ENCODE measurements at places on chromosomes 1 and 21.

DNA sequence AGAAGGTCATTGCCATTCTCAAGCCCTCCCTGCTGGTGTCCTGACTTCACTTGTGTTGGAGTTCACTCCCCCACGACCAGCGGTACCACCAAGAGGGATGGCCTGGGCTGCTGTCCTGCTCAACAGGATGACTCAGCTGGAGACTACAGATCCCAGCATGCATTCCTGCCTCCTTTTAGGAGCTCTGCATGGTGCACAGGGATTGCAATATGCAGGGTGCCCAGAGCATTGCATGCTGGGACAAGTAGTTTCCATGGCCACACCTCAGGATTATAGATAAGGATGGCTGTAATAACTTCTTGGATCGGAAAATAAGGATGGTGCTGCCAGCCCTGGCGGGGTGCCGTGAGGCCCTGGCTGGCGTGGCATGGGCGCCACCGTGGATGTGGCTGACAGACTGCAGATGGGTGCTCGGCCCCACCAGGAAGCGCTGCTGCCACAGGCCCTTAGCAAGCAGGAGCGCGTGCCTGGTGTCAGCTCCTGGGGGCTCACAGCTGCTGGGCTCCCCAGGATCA, 150.0 kb downstream of the CASZ1 start:
- DNase-seq: peak; percentile 60

DNA sequence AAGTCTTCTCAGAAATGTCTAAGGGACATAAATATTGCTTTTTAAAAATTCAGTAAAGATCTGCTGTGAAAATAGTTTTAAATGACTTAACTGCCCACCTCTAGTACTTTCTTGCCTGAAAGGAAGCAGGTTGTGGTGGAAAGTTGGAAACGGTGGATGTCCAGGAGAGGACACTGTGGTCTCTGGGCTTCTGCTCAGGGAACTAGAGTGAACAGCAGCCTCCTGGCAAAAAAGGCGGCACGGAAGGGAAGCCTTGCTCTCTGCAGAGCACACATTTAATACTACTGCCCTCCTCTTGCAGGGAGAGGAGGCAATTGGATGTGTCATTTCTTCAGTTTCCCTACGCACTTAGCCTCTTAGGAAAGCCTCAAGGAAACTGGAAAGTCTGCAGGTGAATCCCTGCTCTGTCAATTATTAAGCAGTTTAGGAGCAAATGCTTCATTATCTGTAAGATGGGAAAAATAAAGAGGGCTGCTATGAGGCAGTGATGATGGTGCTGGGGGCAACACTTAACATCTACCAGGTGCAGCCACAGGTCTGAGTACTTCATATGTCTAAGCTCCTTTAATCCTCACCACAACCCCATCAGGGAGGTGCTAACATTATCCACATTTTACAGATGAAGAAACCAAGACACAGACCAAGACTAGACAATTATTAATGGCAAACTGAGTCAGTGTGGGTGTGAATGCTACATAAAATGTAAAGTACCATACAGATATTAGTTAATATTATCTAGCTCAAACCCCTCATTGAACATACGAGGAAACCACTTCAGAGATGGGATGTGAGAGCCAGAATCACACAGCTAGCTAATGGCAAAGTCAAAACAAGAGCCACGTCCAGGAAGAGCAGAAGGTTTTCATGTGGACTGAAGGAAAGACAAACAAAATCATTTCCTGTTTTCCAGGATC, 108.9 kb upstream of the ADAR start:
- no peak for DNase-seq

GRCh38 chr1:159214149-159214760, 9.6 kb downstream of the ACKR1 start:
- DNase-seq: peak; percentile 55

- no peak for DNase-seq
Measured at GRCh38 chr1:70061231-70061630, 144.1 kb downstream of the LRRC40 start.

DNA sequence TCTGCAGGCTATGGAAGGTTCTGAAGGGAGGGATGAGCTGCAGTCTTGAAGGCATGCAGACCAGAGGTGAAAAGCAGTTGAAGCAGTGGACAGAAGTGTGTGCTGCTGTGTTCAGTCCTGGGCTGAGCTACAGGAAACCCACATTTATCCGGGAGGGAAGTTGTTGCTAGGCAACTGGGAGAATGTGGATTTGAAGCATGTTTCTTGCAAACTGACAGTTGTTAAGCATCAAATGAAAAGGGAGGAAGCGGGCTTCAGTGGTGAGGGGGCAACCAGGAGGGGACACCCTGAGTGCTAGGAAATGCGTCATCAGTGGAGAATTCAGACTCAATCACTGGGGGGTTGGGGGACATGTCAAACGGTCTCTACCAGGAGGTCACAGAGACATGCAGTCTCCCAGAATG, 28.7 kb downstream of the ABCA4 start:
- DNase-seq: peak; percentile 45

GRCh38 chr1:234440348-234440747, 38.6 kb downstream of the TARBP1 start:
- no peak for DNase-seq

GRCh38 chr1:175604039-175604941, 139.1 kb downstream of the TNR start:
- DNase-seq: no peak

- no peak for DNase-seq
Measured at GRCh38 chr1:7292714-7293419, 478.2 kb upstream of the VAMP3 start.

GRCh38 chr1:15141935-15142539, 11.5 kb upstream of the TMEM51 start:
- DNase-seq: peak; percentile 39

DNA sequence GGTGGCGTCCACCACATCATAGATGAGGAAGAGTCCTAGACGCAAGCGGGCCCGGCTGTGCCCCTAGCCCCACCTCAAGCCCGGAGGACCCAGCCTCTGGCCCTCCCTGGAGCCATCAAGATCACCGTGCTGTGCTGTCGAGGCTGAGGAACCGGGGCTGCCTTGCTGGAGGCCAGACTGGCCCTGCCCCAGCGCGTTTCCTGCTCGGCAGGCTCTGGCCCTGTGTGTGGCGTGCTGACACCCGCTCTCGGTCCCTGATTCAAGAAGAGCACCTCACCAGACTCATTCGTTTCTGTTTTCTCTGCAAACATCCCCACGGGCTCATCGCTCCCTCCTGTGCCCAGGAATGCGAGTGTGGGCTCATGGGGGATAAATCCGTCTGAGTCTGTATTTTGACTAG, 51.1 kb downstream of the GLIS1 start:
- DNase-seq: no peak

DNA sequence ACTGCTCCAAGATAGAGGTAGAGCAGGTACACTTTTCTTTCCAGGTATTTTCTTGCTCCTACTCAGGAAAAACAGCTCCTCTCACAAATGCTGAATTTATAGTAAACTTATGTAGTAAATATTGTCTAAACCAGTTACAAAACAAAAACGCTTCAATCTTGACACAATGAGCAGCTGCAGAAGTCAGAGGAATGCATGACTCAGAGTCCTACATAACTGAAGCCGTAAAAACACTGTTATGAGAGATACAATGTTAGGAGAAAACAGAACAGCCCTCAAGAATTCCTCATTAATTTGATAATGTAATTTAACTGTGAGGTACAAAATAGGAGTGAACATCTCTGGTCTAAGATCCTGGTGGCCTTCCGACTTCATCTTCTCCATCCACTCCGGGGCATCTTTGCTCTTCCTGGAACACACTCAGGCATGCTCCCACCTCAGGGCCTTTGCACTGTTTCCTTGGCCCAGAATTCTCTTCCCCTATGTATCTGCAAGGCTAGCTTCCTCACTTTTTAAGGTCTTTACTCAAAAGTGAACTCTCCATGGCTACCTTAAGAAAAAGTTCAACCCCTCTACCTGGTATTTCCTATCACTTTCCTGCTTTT, 138.5 kb downstream of the SLC45A1 start:
- DNase-seq: peak; percentile 72

DNA sequence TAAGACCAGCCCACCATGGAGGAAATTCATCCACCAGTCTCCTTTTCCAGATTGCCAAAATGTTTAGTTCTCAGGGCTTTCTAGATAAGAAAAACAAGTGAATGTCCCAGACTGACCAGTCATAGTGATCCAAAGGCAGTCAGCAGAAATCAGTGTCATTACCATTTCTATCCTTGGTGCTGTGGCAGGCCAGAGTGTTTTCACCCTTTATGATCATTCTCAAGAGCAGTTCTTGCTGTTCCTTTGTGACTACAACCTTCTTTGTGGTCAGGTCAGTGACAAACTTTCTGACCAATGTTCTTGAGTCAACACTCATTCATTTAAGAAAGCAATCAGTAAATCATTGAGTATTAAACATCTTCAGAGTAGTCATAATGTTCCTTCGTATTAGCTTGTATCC, 7.3 kb upstream of the DHCR24 start:
- no peak for DNase-seq

GRCh38 chr1:119358636-119359035, 9.9 kb upstream of the HAO2 start:
- DNase-seq: peak; percentile 15

DNA sequence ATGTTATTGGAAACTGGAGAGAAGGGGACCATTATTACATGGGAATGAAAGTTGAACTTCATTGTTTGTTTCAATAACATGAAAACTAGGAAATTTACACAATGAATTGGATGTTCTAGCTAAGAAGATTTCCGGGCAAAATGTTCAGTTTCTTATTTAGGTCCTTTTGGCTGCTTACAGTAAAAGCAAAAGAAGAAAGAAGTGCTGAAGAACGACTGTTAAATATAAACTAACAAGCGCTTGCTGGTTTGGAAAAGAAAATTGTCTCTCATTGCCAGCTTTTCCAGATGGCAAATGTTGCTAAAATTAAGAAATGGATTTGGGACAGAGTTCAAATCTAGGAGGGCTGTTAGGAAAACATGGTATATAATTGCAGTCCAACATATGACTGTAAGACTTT, 139.6 kb downstream of the ZNF644 start:
- DNase-seq: no peak

GRCh38 chr1:154777154-154777553, 92.9 kb downstream of the KCNN3 start:
- DNase-seq: no peak

DNA sequence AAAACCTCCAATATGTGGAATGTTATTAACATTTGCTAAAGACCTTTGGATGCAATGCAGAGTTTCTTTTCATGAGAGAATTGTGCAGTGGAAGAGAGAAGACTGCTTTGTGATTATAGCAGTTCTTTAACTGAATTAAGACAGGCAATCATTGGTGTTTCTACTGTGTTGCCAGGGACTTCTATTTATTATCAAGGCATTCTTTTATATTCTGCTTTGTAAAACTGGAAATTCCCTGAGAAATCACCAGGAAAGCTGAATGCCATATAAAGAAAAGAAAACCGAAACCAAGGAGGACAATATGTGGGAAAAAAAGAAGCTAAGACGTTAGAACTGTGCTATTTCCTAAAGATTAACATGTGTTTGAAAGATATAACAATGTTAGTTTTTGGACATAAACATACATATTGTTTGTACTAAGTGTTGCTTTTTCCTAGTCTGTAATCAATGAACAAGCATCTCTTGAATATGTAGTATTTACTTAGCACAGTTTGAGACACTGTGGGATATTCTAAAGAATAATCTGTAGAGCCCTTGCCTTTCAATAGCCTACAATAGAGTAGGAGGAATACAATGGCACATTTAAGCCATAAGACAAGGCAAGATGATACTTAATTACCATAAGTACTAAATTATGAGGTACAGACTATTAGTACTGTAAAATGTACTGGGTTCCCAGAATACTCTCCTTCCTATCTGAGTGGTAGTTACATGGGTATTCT, 47.1 kb downstream of the EXTL2 start:
- peak; percentile 31 for DNase-seq

- DNase-seq: peak; percentile 59
Measured at GRCh38 chr1:186985889-186986491, 157.2 kb downstream of the PLA2G4A start.

DNA sequence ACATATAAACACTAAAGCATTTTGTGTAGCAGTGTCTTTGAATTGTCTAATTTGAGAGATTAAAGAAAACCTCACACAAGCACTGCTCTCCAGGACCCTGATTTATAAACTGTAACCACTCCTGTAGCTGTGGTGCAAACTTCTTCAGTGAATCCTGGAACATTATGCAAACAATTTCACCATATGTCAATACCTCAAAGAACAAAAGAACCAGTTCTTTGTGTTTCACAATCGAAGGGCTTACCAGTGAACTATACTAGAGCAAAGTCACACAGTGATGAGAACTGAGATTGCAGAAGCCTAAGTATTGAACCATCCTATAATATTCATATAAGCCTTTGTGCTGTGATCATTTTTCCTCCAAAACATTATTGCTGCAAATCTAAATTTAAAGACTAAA, 21.5 kb downstream of the DPH5 start:
- no peak for DNase-seq

- no peak for DNase-seq
Measured at GRCh38 chr21:39232861-39233291, 49.6 kb upstream of the PSMG1 start.

- no peak for DNase-seq
Measured at GRCh38 chr21:42523211-42523610, 9.6 kb downstream of the SLC37A1 start.

GRCh38 chr1:1137256-1138045, 21.6 kb upstream of the C1orf159 start:
- DNase-seq: no peak

DNA sequence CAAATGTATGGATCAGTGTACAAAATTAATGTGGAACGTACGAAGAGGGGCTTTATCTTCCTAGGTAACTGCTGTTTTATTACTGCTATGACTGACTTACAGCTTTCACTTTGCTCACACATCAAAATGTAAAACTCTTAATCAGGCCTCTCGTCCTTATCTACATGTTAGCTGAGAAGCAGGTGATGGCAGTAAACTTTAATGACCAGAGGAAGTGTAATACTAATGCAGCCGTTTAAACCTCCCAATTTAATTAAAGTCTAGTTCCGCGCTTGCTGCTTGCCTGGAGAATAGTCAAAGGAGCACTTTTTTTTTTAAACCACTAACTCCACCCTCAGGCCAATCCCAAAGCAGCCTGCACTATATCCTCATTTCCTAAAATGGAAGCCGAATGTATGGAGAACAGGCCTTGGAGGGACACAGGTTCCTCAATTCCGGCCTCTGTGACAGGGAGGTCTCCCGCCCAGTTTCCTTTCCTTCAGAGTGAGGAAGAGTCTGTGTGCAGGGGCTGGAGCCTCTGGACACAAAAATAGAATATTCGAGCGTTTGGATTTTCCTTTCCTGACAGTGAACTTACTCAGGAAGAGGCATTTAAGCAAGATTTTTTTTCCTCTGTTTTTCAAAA, 36.7 kb upstream of the RASAL2 start:
- no peak for DNase-seq

DNA sequence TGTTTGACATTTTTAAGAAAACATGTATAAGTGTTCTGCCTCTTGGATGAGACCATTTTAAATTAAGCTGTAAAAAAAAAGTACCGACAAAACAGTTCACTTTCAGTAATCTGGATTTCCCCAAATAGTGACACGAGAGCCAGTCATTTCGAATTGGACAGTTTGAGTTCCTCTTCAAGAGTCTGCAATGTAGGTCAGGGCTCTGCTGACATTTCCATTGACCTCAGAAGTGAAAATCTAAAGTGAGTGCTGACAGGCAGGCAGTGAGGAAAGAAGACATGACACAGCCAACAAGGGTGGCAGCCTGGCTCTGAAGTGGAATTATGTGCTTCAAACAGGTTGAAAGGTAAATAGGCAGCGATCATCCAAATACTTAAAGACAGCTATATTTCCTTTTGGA, at the start of gene IL23R:
TSS of gene IL23R (plus strand) at position 259 of the 400 bp plus-strand sequence. CDS start 1,667 bp downstream, outside the sequence.
- DNase-seq: no peak

- no peak for DNase-seq
Measured at GRCh38 chr21:15455819-15456462, 273.8 kb upstream of the USP25 start.
